NCI-H146 (cell line): ENCODE measurements at places on chromosomes 6 and 20.

DNA sequence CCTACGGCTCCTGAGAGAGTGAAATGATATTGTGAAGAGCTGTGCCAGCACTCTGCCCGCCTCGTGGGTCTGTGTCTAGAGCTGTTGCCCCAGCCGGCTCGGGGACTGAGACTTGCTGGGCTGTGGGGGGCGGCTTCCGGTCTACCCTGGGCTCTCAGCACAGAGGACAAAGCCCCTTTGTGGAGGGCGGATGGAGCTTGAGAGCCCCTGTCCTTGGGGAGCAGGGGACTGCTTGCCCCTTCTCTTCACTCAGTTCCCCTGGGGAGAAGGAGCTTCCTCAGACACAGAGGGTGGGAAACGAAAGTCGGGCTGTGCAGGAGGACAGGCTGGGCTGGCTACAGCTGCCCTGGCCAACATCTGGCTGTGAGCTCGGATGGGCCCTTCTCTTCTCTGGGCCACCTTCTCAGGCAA, 11.0 kb downstream of the SRC start:
- DNase-seq = no peak

GRCh38 chr6:53119772-53120409, 28.8 kb downstream of the GCM1 start:
- DNase-seq = peak; percentile 88

- DNase-seq = no peak
Observed at GRCh38 chr20:24672181-24672880, 202.9 kb downstream of the SYNDIG1 start.

DNA sequence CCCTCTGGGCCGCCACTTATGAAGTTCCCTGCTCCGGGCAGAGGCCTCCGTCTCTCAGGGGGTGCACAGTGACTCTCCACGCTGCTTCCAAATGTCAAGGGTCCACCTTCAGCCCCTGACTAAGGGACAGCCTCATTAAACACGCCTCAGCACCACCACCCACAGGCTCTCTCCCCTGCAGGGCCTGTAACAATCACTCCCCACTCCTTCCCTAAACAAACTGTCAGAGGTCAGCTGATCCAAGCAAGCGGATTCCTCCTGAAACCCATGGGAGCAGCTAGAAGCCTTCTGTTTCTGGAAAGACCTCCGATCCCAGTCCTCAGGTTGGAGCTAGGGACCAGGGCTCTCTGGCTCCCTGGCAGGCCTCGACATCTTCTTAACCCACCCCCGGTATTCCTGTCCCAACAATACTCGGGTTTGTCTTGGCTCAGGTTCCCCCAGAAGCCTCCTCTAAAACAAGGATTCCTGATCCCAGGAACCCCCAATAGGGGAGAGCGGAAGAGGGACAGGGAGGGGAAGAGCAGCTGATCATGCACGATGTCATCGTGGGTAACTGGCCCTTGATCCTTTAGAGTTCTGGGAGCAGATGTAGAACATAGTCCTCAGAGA, 181.0 kb downstream of the ZNF217 start:
- DNase-seq = no peak

GRCh38 chr6:76609160-76609559, 536.7 kb upstream of the IMPG1 start:
- no peak for DNase-seq

DNA sequence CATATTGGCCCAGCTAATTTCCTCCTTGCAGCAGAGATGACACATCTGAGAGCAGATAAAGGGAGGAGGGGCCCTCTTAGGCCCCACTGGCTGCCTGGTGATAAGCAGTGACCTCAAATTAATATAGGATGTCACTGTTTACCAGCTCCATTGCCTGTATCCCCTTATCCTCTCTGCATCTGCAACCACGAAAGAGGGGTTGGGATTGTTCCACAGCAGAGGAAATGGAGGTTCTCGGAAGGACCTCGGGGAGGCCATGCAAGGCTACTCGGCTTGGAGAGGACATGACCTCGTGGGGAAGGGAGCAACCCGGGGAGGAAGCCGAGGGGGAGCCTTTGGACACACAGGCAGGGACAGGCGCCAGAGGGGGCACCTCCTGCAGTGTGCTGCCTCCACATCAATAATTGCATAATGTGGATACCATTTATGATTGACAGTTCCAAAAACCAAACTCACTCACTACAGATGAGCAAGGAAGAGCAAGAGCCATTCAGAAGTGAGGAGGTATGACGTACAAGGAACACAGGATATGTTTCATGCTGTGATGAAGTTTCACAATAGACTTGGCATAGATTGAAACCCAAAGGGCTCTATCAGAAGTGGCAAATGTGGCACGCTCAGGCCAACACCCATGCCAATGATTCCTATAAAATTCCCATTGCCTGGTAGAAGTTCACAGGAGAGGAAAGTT, 177.2 kb upstream of the RNF24 start:
- no peak for DNase-seq

DNA sequence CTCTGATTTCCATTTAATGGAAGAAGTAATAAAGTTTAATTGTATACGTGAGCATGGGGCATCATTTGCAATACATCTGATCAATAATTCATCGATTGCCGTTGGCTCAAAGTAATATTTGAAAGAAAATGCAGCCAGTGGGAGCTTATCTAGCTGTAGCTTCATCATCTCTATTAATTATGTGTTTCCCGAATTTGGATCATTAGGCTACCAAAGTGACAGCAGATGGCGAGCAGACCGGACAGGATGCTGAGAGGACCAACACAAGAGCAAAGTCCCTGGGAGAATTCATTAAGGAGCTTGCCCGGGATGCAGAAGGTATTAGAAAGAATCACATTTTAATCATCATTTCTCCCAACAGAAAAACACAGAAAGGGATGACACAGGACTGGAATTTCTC, 327.1 kb downstream of the ARHGAP18 start:
- DNase-seq = no peak

DNA sequence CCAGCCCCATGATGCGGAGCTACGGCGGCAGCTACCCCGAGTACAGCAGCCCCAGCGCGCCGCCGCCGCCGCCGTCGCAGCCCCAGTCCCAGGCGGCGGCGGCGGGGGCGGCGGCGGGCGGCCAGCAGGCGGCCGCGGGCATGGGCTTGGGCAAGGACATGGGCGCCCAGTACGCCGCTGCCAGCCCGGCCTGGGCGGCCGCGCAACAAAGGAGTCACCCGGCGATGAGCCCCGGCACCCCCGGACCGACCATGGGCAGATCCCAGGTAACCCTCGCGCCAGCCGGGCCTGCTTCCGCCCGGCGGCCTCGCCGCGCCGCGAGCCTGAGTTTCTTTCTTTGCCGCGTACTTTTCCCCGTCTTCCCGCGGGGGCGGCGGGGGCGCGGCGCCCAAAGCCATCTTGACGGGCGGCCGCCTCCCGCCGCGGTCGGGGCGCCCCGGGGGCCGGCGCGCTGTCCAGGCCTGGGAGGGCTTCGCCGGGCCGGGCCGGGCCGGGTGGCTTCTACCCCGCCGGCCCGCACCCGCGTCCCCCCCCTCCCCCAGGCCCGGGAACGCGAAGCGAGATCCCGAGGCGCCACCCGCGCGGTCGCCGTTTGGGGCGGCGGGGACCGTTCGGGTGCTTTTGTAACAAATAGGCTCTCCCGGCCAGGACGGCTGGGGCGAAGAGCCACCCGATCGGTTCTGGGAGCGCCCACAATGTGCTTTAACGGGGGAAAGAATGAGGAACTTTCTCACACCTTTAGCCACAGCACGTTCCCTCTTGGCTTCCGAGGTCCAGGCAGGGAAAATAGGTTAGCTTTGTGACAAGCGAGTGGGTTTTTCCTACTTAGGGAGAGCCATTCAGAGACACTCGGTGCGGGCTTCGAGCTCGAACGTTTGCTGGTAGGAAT, 2.3 kb downstream of the ARID1B start:
- DNase-seq = peak; percentile 71

- no peak for DNase-seq
Observed at GRCh38 chr6:112717856-112718255, 370.7 kb downstream of the RFPL4B start.

DNA sequence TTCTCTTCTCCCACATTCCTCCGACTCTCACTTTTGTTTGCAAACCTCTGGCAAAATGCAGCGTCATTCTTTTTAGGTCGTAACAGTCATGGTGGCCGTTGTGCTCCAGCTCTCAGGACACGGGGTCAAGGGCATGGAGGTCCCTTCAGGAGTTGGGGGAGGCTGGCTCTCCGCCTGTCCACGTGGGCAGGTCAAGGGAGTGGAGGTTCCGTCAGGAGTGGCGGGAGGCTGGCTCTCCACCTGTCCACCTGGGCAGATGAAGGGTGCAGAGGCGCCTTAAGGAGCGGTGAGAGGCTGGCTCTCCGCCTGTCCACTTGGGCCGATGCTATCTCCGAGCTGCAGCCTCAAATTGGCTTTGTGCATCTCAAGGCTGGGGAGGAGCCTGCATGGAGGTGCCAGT, 98.0 kb downstream of the ERMARD start:
- DNase-seq = no peak

GRCh38 chr6:138145402-138145801, 16.3 kb upstream of the ARFGEF3 start:
- no peak for DNase-seq

- DNase-seq = no peak
Observed at GRCh38 chr6:143961886-143962878, 45.9 kb downstream of the PLAGL1 start.

GRCh38 chr6:132651062-132651461, 7.9 kb downstream of the TAAR1 start:
- no peak for DNase-seq

GRCh38 chr6:111662072-111662793, 56.6 kb upstream of the TRAF3IP2 start:
- DNase-seq = no peak

DNA sequence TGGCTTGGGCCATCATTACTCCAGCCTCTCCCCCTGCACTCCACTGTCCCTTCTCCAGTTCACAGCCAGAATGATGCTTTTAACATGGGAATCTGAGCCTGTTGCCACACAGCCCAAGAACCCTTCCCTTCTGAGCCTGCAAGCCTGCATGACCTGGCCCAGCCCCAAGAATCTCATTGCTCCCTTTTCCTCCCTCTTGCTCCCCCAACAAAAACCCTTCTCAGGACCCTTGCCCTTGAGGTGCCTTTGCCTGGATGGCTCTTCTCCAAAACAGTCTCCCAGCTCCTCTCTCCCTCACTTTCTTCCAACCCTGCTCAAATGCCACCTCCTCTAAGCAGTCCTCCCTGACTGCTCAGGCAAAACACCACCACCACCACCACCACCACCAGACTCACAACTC, 157.2 kb downstream of the ANKRD60 start:
- no peak for DNase-seq

- peak; percentile 25 for DNase-seq
Observed at GRCh38 chr20:10611357-10611756, 62.4 kb downstream of the JAG1 start.

DNA sequence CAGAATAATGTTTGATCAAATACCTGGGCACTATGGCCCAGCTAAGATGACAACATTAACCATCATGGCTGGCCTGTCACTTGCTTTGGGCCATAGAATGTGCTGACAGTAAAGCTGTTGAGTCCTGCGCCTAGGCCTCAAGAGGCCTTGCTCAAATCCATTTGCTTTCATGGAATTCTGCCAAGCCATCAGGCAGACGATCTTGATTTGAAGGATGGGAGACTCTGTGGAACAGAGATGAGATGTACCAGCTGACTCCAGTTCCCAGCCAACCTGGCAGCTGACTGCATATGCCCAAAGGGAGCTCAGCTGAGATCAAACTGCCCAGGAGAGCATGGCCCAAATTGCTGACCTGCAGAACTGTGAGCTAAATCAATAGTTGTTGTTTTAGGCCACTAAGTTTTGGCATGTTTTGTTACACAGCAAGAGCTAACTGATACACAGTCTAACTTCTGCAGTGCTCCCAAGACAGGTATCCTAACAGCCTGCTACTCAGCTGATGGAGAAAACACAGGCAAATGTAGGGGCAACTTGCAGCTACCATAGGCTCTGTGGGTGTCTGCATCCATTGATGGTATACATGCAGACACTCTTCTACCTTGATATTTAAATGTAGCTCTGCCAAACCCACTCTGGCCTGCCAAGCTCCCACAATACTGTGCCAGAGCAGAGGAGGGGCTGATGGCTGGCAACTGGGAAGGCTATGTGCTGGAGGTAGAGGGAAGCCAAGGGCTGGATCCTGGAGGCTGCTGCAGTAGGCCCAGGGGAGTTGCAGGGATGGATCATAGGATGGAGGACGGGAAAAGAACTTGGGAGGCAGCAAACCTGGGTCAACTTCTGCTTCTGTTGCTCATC, 55.2 kb upstream of the RNF24 start:
- no peak for DNase-seq

GRCh38 chr6:74979065-74979766, 226.6 kb downstream of the COL12A1 start:
- DNase-seq = no peak

DNA sequence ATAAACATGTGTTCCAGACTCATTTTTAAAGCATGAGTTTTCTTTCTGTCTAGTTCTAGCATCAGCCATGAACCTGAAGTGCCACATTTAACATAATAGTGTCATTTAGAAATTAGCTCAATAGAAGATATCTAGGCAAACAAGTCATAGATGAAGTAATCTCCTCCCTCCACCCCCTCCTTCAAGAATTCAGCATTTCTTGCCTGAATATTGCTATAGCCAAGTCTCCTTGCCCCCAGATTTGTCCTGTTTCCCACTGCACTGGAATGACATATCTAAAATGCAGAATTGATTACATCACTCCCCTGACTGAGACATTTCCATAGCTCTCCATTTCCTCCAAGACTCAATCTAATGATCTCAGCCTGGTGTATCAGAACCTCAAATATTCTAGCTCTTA, 134.9 kb upstream of the BACH2 start:
- no peak for DNase-seq
